ENCODE measurements at places on chromosomes 3 and 15.

DNA sequence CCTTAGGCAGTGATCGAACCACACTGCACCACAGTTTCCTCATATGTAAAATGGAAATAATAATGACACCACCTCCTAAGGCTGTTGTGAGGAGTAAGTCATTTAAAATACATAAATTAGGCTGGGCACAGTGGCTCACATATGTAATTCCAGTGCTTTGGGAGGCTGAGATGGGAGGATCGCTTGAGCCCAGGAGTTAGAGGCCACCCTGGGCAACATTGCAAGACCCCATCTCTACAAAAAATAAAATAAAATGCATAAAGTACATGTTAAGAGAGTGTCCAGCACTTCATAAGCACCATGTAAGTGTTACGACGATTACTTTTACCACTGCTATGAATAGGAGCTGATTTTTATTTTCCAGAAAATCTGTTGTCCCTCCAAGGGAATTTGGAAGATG, 440.0 kb downstream of the FOXP1 start:
- DNase-seq, result no peak

- no peak for DNase-seq
Measured at GRCh38 chr15:66269326-66270090, 16.0 kb upstream of the MEGF11 start.

DNA sequence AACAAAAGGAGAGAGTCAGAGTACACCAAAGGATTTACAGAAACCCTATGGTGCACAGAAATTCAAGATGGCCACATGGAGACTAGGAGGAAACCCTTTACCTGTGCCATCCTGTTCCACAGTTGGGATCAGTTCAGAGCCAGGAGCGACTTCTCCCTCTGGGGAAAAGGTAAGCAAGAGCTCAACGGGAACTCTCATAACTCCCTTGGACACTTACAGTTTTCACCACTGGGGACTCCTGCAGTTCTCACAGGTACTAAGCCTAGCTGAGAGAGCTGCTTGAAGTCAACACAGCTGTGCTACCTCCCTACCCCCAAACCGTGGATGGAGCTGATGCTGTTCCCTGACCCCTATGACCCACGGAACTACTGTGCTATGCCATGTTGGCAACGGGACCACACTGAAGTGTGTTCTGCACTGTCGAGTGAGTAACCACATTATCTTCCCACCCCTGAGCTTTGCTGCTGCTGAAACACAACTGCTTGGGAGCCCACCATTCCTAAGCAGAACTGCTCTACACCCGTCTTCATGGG, 606.8 kb downstream of the GBE1 start:
- no peak for DNase-seq

GRCh38 chr3:112966633-112967032, 8.3 kb downstream of the CD200R1 start:
- no peak for DNase-seq

DNA sequence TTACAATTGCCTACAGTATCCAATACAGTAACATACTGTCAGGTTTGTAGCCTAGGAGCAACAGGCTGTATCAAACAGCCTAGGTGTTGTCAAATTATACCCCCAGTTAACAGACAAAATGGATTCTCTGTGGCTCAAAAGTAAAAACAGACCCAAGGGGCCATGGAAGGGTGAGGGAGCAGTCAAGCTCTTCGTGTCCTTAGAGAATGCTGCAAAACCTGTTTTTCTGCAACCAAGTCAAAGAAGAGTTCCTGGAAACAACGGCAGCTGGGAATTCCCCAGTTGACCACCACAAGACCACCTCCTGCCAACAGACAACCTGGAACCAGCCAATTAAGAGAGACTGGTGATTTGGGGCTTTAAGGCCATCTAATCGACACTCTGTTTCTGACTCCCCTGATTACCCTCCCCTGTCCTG, 11.1 kb upstream of the THUMPD3 start:
- no peak for DNase-seq

DNA sequence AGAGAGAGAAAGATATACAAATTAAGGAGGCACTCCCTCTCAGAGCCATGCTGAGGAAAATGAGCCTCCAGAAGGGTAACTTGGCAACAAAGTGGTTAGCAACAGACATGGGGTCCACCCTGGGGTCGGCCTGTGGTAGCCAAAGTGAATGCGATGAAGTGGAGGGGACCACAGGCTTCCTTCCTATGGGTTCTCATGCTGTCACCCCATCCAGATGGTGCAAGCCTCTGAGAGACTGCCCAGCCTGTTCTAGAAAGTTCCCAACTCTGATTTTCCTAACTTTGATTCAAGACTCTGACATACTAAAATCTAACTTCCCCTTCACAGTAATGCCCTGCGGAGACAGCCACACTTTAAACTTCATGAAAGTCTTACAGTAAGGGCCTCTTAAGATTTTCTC, 18.2 kb upstream of the LACTB start:
- no peak for DNase-seq

- no peak for DNase-seq
Measured at GRCh38 chr15:81050259-81050658, 49.5 kb downstream of the TLNRD1 start.

DNA sequence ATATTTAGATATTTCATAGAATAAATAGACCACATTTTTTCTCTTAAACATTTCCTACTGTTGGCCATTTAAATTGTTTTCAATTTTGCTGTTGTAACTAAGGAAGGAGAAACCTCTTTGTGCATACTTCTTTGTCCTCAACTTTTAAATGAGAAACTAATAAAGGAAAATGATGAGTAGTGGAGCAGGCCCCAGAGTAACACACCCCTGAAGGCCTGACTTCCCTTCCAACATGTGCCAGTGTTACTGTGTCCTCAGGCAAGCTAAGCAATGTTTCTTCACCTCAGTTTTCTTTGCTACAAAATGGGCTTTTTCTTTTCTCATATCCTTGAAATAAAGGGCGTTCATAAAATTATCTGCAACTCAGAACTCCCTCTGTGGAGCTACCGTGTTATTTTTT, 53.7 kb downstream of the RPL22L1 start:
- no peak for DNase-seq

- DNase-seq, result no peak
Measured at GRCh38 chr15:58873267-58873666, 60.2 kb downstream of the SLTM start.

DNA sequence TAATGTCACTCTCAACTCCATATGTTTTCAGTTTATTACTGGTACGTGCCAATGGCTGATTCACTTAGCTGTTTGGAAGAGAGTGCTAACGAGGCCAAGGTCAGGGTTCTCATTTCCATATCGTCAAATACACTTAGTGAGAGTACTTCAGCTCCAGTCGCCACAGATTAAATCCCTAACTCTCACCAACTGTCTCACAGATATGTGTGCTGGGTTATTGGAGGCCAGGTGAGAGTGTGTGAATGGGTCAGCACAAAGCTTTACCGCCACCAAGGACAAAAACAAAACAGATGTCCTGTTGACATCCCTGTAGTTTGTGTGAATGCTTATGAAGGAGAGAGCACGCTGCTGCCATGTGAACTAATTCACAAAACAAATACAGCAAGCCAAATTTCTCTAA, 133.5 kb upstream of the TBL1XR1 start:
- DNase-seq, result no peak

- DNase-seq, result no peak
Measured at GRCh38 chr15:94588993-94589392, 357.6 kb downstream of the MCTP2 start.

- DNase-seq, result no peak
Measured at GRCh38 chr3:10992017-10992942, at the start of gene SLC6A1. Gene SLC6A1, plus strand, starts transcription at chr3:10992748. Its CDS starts 24,464 bp downstream, at chr3:11017212.

DNA sequence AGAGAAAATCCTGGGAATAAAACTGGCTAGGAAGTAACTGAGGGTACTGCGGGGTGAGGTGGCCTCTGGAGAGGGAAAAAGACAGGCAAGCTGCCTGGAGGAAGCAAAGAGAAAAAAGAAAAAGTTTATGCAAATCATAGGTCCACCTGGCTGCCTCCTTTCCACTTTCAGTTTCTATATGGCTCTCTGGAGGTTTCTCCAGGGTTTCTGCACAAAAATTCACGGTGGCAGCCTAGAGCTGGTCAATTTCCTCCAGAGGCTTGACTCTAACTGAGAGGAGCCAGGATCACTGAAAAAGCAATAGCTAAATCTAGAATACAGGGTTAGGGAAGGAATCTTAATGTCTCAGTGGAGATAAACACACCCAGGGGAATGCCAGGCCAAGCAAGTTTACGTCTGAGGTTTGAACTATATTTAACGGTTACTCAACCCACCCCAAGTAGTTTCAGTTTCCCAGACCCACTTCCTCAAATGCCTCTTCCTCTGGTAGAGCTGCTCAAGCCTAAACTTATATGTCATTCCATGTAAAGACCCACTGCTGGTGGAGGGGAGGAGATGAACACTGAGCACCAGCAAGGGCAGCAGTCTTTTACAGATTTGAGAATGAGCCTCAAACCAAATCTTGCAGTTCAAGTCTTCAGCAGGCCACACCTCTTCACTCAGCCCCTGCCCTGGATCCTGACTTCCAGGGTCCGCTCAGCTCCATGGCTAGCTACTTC, 5.7 kb downstream of the LYSMD2 start:
- DNase-seq, result no peak

DNA sequence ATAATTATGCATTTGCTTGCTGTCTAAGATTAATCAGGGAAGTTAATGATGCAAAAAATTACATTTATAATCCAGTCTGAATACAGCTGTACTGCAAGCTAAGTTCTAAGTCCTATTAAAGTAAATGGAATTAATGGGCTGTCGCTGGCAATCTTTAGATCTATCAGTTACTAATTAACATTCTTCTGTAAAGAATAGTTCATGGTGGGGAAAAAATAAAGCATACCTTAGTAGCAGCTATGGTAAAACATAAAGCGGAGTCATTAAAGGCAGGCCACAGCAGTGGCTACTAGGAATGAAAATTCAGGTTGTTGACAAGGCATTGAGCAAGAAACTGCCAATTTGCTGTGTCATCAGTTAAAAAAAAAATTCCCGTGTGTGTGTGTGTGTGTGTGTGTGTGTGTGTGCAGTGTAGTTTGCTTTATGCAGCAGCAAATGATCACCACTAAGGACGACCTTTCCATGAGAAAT, 129.8 kb downstream of the ZNF385D start:
- DNase-seq, result no peak

- no peak for DNase-seq
Measured at GRCh38 chr3:100463002-100463401, 29.4 kb upstream of the TMEM45A start.

DNA sequence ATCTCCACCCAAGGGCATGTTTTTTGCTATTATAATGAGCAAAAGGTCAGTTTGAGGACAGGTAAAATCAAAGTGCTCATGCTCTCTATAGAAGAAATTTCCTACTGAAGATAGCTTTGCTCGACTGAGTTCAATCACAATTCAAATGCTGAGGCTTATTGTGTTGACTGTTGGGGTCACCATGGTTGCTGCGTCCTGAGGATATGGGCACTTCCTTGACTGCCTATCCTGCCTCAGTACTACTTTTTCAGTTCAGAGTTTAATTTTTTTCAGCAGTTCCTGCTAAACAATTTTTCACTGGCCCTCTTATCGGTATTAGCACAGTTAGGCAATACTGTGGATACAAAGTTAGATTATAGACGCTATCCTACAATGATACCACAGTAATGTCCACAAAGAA, 3.8 kb upstream of the CMTM6 start:
- DNase-seq, result no peak

DNA sequence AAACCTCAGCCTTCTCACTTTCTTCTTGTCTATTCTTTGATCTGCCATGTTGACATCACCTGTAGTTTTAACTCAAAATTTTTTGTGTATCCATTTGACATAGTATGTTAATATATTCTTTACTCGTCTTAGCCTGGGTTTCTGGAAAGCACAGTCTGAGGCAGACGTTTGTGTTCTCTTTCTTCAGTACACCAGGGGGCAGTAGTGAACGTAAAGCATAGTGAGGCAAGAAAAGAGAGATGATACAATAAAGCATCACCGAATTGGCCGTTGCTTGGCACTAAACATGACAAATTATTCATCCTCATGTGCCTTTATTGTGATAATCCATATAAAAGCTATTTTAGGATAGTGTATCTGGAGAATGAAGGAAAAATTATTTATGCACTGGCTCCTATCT, 141.0 kb upstream of the MYRIP start:
- no peak for DNase-seq

DNA sequence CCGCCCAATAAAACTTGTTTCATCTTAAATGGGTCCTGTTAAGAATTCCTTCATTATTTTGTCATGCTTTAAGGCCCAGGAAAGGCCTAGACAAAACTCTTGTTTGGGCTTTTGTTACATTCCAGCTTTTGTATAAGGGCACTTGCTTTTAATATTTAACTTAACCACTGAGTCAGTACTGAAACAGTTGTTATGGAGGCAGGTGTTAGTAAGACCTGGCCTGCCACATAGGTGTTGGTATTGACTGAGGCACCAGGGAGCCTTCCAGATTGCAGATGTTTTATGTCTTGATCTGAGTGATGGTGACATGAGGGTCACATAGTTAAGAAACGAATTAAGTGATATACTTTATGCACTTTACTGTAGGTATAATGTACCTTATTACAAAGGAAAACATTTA, 274.9 kb upstream of the TGFBR2 start:
- no peak for DNase-seq

GRCh38 chr3:193960487-193961274, 175.3 kb upstream of the HES1 start:
- DNase-seq, result no peak

DNA sequence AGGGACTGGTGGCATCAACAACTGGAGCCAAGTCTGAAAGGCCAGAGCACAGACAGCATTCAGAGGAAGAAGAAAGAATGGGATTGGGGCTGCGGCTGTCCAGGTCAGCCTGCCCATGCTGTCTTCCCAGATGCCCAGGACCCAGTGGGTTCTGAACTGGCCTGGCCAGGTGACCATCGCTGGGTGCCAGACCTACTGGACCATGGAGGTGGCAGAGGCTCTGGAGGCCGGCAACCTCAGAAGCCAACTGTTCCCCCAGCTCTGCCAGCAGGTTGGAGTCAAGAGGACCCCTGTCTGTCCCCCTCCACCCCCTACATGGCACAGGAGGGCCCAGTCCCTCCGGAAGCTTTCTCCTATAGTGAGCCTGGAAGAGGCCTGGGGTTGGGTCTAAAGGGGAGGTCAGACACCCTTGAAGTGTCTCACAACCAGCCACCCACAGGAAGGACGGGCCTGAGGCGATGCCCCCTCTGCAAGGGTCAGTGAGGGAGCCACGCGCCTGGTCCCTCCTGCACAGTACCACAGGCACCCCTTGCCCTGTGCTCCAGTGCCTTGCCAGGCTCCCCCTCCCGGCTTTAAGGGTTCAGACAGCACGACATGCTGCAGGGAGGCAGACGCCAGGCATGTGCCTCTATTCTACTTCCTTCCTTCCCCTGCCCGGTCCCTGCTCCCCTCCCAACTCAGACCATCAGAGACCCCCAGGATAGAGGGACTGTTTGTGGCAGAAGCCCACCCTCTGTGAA, 43.2 kb downstream of the DNAH1 start:
- no peak for DNase-seq

- DNase-seq, result no peak
Measured at GRCh38 chr15:75669191-75669878, 21.6 kb downstream of the SNX33 start.

DNA sequence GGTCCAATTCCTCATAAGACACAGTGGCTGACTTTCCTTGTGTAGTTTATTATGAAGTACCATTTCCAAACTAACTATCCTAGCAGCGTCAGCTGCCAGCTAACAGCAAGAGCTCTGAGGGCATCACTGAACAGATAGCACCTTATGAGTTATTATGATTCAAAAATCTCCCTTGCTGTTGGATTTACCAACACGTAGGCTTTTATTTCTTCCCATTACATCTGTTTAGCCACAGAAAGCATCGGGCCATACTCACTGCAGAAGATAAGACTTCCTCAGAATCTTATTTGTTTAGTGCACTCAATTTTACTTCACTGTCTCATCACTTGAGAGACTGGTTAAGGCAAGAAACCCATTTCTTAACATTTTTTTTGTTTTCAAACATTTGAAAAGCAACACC, 16.2 kb downstream of the CLDN1 start:
- no peak for DNase-seq
